HS-5 (cell line): ENCODE measurements at places on chromosomes 5 and 9.

GRCh38 chr5:139783436-139783965 lies 12.1 kb upstream of the PSD2 start:
- DNase-seq = no peak

- DNase-seq = no peak
Measured at GRCh38 chr9:82560457-82560904, 502.5 kb downstream of the RASEF start.

DNA sequence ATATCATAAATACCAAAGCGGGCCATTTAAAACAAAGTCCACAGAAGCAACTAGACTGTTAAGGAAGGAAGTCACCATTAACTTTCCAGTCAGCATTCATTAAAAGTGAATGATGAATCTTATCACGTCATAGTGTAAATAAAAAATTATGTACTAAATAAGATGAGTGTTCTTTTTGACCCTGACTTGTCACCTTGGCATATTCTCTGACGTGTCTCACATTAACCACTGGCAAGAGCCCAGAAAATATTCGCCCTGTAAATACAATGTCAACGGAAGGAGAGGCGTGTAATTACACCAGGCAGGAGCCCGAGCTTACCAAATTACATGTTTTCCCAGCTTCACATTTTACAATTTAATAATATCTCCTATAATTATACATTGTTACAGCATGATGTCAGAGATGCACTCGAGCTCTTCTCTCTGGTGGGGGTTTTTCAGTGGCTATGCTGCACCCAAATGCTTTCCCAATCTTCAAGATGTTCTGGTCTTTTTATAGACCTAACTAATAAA lies 29.3 kb upstream of the UBE2QL1 start:
- no peak for DNase-seq

DNA sequence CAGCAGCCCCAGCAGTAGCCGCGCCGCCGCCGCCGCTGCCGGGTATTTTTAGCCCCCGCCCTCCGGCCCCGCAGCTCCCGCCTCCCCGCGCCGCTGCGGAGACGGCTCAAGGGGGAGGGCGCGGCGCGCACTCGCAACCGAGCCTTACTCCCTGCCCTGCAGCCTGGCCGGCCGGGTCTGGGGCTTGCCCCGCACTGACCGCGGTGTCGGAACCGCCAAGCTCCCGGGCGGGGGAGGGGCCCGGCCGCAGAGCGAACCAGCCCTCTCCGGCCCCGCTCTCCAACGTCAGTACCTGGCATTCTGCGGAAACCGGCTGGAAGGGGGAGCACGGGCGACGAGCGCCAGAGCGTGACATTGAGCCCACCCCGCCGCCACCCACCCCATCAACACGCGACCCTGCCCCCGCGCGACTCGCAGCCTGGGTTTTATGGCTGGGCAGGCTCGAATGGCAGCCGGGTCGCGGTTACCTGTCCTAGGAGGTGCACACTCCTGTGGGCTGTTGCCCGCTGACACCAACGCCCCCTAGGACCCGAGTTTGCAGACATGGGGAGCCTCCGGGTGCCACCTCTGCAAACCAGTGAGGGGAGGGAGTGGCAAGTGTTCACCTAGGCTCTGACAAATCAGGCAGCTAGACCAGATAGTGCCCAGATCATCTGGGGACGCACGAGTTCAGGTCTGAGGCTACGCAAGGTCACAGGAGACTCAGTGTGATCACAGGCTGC lies at the start of gene ACSL6:
Gene ACSL6, minus strand, starts transcription at position 37 of the 722 bp plus-strand sequence. CDS start 105 bp downstream, outside the sequence.
- DNase-seq = no peak

- no peak for DNase-seq
Measured at GRCh38 chr9:122016744-122017143, 76.4 kb downstream of the TTLL11 start.
